Fibroblast of villous mesenchyme (primary cell): ENCODE measurements at places on chromosomes 4 and X.

DNA sequence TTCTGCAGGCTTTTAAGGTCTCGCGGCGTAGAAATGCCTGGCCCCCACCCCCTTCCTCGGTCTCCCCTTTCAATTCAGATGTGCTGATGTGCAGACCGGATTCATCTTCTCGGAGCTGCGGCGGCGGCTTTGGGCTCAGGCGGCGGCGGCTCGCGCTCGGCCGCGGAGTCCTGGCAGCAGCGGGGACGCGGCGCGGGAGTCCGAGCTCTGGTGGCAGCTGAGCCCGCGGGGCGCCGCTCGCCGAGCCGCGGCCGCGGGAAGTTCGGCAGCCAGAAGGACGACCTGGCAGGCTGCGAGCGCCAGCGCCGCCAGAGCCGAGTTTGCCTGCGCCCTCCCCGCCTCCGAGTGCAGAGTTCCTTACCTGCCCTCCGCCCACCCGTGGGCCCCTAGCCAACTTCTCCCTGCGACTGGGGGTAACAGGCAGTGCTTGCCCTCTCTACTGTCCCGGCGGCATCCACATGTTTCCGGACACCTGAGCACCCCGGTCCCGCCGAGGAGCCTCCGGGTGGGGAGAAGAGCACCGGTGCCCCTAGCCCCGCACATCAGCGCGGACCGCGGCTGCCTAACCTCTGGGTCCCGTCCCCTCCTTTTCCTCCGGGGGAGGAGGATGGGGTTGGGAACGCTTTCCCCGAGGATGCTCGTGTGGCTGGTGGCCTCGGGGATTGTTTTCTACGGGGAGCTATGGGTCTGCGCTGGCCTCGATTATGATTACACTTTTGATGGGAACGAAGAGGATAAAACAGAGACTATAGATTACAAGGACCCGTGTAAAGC is 448 bp downstream of the TLL1 start:
- no peak for DNase-seq

- DNase-seq, result peak; percentile 5
Observed at GRCh38 chr4:148376151-148376550, 66.1 kb downstream of the NR3C2 start.

- peak; percentile 86 for DNase-seq
Observed at GRCh38 chr4:23934915-23935314, 45.1 kb upstream of the PPARGC1A start.

GRCh38 chr4:187665086-187665485 is 330.5 kb upstream of the ZFP42 start:
- no peak for DNase-seq

DNA sequence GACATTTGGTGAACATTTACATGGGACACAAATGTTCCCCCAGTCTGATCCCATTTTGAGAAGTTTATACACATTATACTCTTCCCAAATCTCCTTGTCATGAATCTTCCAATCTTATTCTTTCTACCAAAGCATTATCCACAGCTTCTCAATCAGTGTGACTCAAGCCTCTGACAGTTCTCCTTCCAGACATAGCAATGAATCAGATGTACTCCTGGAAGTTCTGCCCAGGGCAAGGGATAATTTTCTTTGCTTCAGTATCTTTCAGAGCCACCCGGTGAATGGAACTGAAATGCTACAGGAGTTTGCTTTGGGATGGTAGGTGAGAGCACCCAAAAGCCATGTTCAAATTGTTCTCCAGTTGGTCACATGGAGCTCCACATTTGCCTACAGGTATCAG is 145.5 kb downstream of the ANXA5 start:
- no peak for DNase-seq

DNA sequence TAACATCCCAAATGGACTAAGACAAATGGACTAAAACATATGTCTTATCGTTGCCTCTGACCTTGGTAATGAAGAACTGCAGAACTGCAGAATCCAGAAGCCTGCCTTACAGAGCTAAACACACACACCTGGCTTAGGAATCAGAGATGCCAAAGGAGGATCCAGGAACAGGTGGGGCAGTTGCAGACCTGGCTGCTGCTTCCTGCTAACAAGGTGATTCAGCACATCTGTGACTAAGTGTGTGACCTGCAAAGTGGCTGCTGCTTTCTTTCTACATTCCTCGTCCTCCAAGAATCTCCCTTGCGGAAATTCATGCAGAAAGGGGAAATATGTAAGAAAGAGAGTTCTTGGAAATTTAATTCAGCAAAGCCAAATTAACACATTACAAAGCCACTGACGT is 96.8 kb upstream of the NLGN4X start:
- no peak for DNase-seq

GRCh38 chr4:8267077-8267476 is 2.5 kb upstream of the HTRA3 start:
- peak; percentile 77 for DNase-seq

DNA sequence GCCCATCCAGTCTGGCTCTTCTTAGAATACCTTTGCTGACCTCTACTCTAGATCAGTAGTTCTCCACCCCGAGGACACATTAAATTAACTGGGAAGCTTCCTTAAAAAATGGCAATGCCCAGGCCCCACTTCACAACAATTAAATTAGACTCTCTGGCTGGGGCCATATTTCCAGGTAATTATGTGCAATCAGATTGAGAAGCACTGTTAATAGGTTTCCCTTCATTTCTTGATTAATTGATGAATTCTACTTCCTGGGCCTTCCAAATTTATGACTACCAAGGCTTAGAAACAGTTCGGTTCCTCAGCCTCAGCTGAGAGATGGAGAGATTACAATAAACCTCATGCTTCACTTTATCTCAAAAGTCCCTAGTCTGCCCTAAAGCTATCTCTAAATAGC is 71.7 kb upstream of the LIMCH1 start:
- no peak for DNase-seq

DNA sequence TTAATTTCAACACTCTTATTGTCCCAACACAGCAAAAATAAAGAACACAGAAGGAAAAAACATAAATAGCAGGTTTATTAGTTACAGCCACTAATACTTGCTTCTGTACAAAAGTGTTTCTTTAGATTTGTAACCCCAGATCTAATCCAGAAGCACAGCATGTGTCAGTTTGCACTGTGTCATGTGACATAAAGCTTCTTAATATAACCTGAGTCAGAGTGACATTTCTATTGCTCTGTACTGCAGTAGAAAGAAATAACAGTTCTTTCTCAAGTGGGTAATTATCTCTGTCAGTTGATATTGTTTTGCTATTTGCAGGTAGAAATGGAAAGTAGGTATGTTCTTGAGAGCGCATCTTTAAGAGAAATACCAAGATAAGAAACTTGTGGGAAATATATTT is 422.5 kb downstream of the ZIC3 start:
- no peak for DNase-seq

DNA sequence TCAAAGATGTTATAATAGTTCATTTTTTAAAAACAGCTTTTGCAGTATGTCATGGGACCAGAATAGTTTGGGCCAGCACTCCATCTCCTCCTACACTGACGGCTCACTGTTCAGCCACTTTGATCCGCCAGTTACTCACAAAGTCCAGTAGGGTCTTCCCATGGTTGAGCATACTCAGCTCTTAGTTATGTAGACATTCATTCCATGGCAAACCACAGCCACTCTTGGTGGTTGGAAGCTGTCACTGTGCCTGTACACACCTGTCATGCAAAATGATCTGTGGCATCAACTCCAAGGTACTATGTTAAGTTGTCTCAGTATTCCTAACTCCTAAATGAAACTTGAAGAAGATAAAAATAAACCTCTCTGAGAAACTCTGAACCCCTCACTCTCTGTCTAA is 127.2 kb downstream of the NR3C2 start:
- DNase-seq, result no peak

DNA sequence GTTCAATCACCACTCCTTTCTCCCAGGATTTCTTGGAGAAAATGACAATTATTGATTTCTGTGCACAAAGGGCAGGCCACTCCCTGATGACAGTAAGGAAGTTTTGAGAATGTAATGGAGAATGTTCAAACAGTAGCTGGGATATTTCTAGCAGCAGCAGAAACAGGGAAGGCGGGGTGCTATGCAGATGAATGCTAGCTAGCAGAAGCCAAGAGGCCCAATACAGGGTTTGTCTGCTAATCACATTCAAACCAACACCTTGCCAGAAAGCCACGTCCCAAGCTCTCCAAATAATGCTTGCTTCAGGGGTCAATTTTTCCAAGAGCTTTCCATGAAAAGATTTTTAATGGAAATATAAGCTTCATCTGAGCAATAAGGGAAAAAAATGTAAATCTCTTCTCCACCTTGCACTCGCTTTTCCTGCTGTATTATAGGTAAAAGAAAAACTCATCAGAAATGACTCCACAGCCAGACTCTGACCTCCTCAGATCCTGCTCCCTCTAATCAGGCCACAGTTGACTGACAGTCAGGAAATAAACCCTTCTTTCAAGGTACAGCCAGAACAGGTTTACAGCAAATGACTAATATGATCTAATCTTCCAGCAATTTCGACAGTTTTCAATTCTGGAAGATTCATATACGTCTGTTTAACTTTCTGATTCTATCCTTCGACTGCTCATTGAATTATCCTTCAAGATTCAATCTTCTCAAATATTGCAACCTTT is 84.7 kb upstream of the PCDH19 start:
- DNase-seq, result no peak

DNA sequence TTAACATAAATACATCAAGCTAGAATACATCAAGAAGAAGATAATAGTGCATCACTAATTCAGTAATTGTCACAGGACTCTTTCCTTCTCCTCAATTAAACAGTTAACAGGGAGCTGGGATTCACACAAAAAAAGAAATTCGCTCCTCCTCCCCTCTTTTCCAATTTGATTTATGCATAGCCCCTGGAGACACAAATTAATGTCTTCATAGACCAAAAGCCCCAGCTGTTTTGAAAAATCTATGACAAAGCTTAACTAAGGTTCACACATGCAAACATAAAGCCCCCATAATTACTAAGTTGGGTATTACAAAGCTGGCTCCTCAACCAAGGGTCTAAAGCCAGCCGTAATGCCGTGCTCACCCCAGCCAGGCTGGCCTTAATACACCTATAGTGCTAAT is 61.2 kb downstream of the ENOX2 start:
- DNase-seq, result no peak

DNA sequence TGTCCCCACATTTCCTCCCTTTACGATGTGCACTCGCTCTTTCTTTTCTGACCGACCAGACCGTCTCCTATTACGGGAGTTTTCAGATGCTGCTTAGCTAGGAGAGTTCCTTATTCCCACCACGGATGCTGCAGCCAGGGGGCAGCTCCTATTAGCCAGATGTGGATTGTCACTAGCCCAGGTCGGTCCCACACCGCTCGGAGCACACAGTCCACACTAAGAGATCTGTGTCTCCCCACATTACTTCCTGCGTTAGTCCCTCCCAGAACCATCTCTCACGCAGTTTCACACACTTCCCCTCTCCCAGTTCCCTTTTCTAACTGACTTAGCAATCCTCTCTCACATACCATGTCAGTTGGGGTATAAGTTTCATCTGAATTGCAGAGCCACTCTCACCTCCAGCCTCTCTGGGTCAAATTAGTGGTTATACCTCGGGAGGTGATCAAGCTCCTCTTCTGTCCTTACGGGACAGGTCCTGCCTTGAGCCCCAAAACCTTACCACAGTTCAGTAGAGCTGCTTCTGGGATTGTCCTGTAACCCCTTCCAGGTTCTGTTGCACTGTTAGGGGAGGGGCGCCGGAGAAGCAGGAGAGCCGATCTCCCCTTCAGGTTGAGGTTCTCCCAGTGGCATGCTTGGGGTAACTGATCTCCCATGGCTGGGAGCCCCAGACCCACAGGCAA is 28.2 kb downstream of the SULT1E1 start:
- DNase-seq, result no peak

- DNase-seq, result peak; percentile 66
Observed at GRCh38 chrX:29172880-29173279, 585.6 kb downstream of the IL1RAPL1 start.

- no peak for DNase-seq
Observed at GRCh38 chr4:98518559-98519267, 139.7 kb downstream of the TSPAN5 start.

DNA sequence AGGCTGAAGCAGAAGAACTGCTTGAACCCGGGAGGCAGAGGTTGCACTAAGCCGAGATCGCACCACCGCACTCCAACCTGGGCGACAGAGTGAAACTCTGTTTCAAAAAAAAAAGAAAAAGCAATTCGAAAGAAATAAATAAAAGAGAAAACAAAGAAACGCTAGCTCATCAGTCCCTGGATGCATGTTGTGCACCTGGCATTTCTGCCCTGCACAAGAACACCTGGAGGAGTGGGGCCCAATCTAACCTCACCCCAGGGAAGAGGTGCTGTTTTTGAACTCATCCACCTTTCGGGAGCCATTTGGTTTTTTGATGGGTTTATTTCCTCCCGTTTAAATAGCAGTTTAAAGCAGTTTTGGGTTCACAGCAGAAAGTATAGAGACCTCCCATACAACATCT is 5.7 kb upstream of the MRFAP1 start:
- no peak for DNase-seq

DNA sequence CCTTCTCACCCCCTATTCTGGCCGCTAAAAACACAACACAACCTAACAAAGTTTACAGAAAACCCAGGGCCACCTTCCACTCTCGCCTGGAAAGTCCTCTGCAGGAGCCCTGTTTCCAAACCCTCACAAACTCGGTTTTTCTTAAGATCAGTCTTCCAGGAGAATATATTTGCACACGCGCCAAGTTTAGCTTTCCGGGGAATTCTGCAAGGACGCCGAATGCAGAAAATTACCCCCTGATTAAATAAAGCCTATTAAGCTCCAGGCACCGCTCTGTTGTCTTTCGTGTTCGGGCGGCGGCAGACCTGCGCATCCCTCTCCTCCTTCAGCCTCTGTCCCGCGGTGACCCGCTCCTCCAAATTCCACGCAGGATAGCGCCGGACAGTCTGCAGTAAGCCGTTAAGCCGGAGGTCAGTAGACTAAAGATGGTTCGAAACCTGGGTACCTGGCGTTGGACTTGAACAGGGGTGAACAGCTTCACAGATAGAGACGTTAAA is 5.0 kb downstream of the MSX1 start:
- DNase-seq, result no peak

DNA sequence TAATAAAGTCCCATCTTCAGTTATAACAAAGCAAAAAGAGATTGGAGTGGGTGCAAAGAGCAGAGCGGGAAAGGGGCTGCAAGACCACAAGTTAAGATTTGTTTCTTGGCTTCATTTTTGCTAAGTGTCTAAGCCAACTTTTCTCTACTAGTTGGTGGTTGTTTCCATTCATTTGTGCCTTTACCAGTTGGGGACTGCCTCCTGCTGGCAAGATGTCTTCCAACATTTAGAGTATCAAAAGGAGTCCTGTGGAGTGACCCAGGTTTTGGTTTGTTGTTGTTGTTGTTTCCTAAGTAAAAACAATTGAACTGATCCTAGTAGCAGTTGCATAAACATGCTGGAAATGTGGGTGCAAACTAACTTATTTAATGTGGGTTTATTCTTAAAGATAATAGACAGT is 121.1 kb downstream of the SPATA18 start:
- peak; percentile 26 for DNase-seq

- DNase-seq, result peak; percentile 6
Observed at GRCh38 chr4:154044742-154045485, 256.0 kb upstream of the SFRP2 start.

GRCh38 chr4:106996490-106996889 is 39.6 kb downstream of the DKK2 start:
- DNase-seq, result no peak

GRCh38 chr4:78437608-78438088 is 113.9 kb upstream of the ANXA3 start:
- no peak for DNase-seq
